ENCODE measurements at places on chromosomes 2 and 18. TPM values are rescaled to one million over a fixed set of nuclear protein-coding genes. Genes with fewer than 3 reads are reported as not detected.

GRCh38 chr2:124482044-124482443 is 457.0 kb downstream of the CNTNAP5 start:
- no peaks in the 10 kb centered on the region for H3K4me1 ChIP-seq
- H3K4me3 ChIP-seq = no peak overlapping the region

- no peaks in the 10 kb centered on the region for H3K36me3 ChIP-seq
- DNase-seq = no peak
- no peak overlapping the region for H3K27ac ChIP-seq
- no peaks in the 10 kb centered on the region for H3K4me1 ChIP-seq
- H3K27me3 ChIP-seq = no peaks in the 10 kb centered on the region
Observed at GRCh38 chr18:1149709-1150108, 245.0 kb downstream of the ADCYAP1 start.

DNA sequence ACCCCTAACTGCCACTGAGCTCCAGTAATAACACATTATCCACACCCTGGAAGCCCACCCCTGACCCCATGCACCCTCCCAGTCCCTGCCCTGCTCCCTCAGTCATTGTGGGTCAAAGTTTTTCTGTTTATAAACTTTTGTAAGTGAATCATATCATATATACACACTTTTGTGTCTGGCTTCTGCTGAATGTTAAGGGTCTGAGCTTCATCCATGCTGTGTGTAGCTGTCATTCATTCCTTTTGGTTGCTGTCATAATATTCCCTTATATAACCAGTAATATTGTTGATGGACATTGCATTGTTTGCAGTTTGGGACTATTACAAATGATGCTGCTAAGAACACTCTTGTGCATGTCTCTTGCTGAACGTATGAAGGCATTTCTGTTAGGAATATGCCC is 14.5 kb downstream of the CNNM4 start:
- H3K27me3 ChIP-seq = no peaks in the 10 kb centered on the region
- H3K36me3 ChIP-seq = no peaks in the 10 kb centered on the region
- DNase-seq = no peak
- H3K27ac ChIP-seq = no peak overlapping the region
- peaks cover 10% of the 10 kb centered on the region for H3K4me1 ChIP-seq

- H3K4me3 ChIP-seq = no peak overlapping the region
- no peak for DNase-seq
- no peaks in the 10 kb centered on the region for H3K36me3 ChIP-seq
- no peak overlapping the region for H3K27ac ChIP-seq
- H3K27me3 ChIP-seq = peaks cover 29% of the 10 kb centered on the region
Observed at GRCh38 chr18:32021756-32022564, 3.3 kb downstream of the RNF125 start.

DNA sequence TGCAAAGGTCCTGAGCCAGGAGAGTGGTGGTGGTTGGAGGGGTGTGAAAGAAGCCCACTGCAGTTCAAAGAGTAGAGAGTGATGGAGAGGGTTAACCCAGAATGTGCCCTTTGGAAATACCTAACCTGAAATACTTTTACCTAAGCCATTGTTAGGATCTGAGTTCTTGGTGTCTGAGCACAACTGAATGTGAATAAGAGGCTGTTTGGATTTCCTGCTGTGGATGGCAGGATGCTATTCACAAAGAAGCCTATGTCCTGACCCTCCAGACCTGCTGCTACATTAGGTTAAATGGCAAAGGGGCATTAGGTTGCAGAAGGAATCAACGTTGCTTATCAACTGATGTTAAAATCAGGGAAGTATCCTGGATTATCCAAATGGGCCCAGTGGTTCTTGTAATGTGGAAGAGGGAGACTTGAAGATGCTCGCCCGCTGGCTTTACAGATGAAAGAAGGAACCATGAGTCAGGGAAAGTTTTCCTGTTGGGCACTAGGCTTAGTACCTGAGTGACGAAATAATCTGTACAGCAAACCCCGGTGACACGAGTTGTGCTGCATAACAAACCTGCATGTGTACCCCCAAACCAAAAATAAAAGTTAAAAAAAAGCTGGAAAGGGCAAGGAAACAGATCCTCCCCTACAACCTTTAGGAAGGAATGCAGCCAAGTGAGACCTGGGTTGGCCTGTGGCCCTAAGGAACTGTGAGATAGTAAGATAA is 27.2 kb downstream of the ITGA6 start:
- no peak overlapping the region for H3K4me3 ChIP-seq
- peaks cover 5% of the 10 kb centered on the region for H3K27me3 ChIP-seq
- no peak overlapping the region for H3K27ac ChIP-seq
- DNase-seq = no peak

DNA sequence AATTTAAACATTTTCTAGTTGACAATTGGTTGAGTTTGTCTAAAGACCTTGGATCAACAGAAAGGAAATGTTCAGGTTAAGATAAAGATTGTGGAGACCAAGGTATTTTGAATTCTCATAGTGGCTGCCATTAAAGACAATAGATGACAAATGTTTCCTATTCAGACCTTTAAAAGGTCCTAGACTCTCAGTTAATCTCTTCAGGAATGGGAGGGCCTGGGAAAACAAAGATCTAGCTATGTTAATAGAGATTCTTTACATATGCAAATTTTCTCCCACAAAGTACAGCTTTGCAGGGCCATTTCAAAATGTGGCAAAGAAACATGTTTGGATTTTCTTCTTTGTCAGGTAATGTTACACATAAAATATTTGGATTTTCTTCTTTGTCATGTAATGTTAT is 403.9 kb downstream of the SPAG16 start:
- H3K4me1 ChIP-seq = no peaks in the 10 kb centered on the region
- no peak for DNase-seq
- no peak overlapping the region for H3K27ac ChIP-seq
- no peak overlapping the region for H3K4me3 ChIP-seq
- no peaks in the 10 kb centered on the region for H3K27me3 ChIP-seq

GRCh38 chr18:38362286-38362792 is 796.7 kb upstream of the CELF4 start:
- no peak for DNase-seq
- peaks cover 4% of the 10 kb centered on the region for H3K4me1 ChIP-seq
- no peak overlapping the region for H3K4me3 ChIP-seq
- H3K36me3 ChIP-seq = no peaks in the 10 kb centered on the region

- peaks cover 10% of the 10 kb centered on the region for H3K27me3 ChIP-seq
- peaks cover 31% of the 10 kb centered on the region for H3K4me1 ChIP-seq
- H3K36me3 ChIP-seq = peaks cover 13% of the 10 kb centered on the region
Observed at GRCh38 chr2:130336877-130337734, 5.6 kb upstream of the IMP4 start.

- no peak overlapping the region for H3K27ac ChIP-seq
- H3K4me1 ChIP-seq = no peaks in the 10 kb centered on the region
- H3K36me3 ChIP-seq = no peaks in the 10 kb centered on the region
- H3K4me3 ChIP-seq = no peak overlapping the region
- DNase-seq = no peak
- H3K27me3 ChIP-seq = peaks cover 2% of the 10 kb centered on the region
Observed at GRCh38 chr2:7765236-7765635, 848.0 kb downstream of the RNF144A start.

DNA sequence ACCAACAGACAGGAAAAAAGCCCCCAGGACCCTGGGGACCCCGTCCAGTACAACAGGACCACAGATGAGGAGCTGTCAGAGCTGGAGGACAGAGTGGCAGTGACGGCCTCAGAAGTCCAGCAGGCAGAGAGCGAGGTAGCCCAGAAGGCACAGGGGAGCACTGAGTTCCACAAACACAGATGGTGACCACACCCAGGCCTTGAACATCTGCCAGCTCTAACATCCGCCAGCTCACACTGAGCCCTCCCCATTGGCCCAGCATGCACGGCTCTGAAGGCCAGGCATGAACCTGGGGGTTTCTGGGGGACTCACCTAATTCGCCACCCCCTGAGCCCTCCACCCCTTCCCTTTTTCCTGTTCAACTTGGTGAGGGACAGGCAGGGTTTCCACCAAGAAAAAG is 25.6 kb upstream of the PRLH start:
- H3K36me3 ChIP-seq = peaks cover 3% of the 10 kb centered on the region
- H3K27ac ChIP-seq = no peak overlapping the region
- H3K4me3 ChIP-seq = no peak overlapping the region
- H3K27me3 ChIP-seq = no peaks in the 10 kb centered on the region

DNA sequence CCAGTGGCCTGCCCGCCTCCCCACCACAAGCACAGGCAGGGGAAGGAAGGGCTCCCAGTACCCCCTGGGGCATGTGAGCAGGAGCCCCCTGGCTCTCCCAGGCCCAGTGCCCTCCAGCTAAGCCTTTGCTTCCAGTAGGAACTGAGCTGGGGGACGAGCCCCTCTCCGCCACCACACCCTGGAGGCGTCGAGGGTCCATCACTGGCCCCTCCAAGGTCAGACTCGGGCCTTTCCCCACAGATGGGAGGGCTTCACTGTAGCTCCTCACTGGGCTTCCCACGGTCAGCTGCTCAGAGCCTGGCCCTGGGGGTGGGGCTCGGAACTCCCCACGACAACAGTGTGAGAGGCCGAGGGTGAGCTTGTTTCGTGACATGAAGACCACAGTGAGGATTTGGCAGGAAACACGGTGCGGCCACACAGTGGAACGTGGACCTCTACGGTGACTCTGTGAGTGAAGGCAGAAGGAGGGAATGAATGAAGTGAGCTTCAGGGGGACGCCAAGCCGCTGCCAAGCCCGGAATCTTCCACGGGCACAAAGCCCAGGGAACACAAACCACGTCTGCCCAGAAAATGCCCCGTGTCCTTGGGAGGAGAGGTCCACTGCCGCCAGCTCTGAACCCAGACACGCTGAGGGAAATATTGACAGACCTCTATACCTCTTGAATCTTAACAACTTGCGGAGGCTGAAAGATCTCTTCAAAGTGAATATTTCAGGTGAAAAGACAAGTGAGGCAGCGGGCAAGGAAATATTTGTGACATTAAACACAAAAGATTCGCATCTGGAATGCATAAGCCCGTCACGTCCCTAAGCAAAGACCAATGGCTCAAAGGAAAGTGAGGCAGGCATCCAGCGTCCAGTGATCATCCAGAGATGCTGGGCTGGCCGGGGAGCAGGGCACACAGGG is 144.8 kb upstream of the GPC1 start:
- no peak overlapping the region for H3K27ac ChIP-seq
- peak; percentile 76 for DNase-seq
- H3K36me3 ChIP-seq = no peaks in the 10 kb centered on the region
- H3K4me3 ChIP-seq = no peak overlapping the region
- no peaks in the 10 kb centered on the region for H3K27me3 ChIP-seq

- no peaks in the 10 kb centered on the region for H3K4me1 ChIP-seq
- no peak overlapping the region for H3K27ac ChIP-seq
- no peaks in the 10 kb centered on the region for H3K27me3 ChIP-seq
- H3K4me3 ChIP-seq = no peak overlapping the region
Observed at GRCh38 chr2:50863856-50864255, 168.1 kb downstream of the NRXN1 start.

- H3K36me3 ChIP-seq = no peaks in the 10 kb centered on the region
- no peak overlapping the region for H3K27ac ChIP-seq
- DNase-seq = no peak
- peaks cover 5% of the 10 kb centered on the region for H3K27me3 ChIP-seq
Observed at GRCh38 chr2:37869771-37870170, 55.3 kb upstream of the RMDN2 start.

DNA sequence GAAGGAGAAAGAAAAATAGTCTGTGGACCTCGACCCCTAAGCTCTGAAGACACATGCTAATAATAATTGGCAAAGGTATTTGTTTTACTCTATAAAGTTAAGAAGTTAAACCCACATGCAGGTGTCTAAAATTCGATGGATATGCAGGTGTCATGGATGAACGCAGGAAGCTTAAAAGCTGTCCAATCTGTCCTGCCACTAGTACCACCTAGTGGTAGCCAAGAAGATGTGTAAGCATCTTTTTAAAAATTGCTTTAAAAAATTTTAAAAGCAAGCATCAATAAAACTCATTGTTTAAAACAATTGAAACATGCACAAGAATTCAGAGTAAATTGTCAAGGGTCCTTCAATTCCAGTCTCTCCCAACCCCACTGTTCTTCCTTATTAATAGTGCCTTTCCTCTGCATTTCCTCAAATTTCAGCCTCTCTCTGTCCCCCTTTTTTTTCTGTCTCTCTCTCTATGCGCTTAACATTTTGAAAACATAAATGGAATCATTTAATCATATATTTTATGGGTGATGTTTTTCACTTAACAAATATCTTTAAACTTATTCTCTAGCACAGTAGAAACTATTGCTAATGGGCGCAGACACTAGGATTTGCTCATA is 30.6 kb upstream of the PPP3R1 start:
- no peak overlapping the region for H3K4me3 ChIP-seq
- no peaks in the 10 kb centered on the region for H3K27me3 ChIP-seq
- H3K36me3 ChIP-seq = no peaks in the 10 kb centered on the region
- DNase-seq = no peak
- H3K27ac ChIP-seq = no peak overlapping the region

GRCh38 chr2:13104723-13105122 is 388.0 kb downstream of the TRIB2 start:
- no peak overlapping the region for H3K27ac ChIP-seq
- H3K4me1 ChIP-seq = no peaks in the 10 kb centered on the region
- peaks cover 12% of the 10 kb centered on the region for H3K27me3 ChIP-seq

GRCh38 chr2:187174582-187174981 is 273.5 kb downstream of the CALCRL start:
- H3K27me3 ChIP-seq = no peaks in the 10 kb centered on the region
- DNase-seq = no peak
- no peaks in the 10 kb centered on the region for H3K36me3 ChIP-seq
- H3K4me1 ChIP-seq = no peaks in the 10 kb centered on the region
- no peak overlapping the region for H3K27ac ChIP-seq

DNA sequence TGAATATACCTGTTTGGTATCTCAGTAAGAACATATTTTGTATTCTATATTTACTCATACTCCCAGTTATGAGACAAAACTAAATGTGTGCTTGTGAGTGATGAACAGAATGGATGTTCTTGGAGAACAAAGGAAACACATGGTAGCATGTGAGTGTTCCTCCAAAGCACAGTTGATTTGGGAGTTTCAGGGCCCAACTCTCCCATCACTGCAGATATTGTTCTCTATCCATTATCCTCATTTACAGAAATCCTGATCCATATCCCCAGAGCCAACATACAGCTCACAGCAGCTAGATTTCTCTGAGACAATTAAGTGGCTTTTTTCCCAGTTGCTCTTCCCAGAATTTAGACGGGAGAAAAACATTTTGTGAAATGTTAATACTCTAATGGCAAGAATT is 75.6 kb upstream of the MAPRE2 start:
- H3K27ac ChIP-seq = no peak overlapping the region
- H3K4me1 ChIP-seq = peaks cover 3% of the 10 kb centered on the region
- no peak for DNase-seq
- no peaks in the 10 kb centered on the region for H3K36me3 ChIP-seq

GRCh38 chr2:135164431-135164830 is 112.3 kb downstream of the RAB3GAP1 start:
- H3K27ac ChIP-seq = no peak overlapping the region
- no peaks in the 10 kb centered on the region for H3K27me3 ChIP-seq
- no peak overlapping the region for H3K4me3 ChIP-seq
- peaks cover 30% of the 10 kb centered on the region for H3K36me3 ChIP-seq
- no peak for DNase-seq

GRCh38 chr2:72173640-72174321 is 26.1 kb upstream of the CYP26B1 start:
- no peak overlapping the region for H3K4me3 ChIP-seq
- H3K27ac ChIP-seq = no peak overlapping the region
- H3K4me1 ChIP-seq = peaks cover 7% of the 10 kb centered on the region
- H3K36me3 ChIP-seq = peaks cover 21% of the 10 kb centered on the region
- H3K27me3 ChIP-seq = no peaks in the 10 kb centered on the region
- DNase-seq = no peak

The ATP6V1C2 gene
- total RNA-seq = not detected

The NCKAP5 gene
- total RNA-seq = 0.46 TPM

The MDH1 gene
- 112 TPM for total RNA-seq

The ALPP gene
- not detected for total RNA-seq

The EGR4 gene
- not detected for total RNA-seq

The ARHGAP25 gene
- 0.43 TPM for total RNA-seq

The CD8B2 gene
- total RNA-seq = not detected

The DYNAP gene
- total RNA-seq = not detected

The CUL3 gene
- total RNA-seq = 72.6 TPM

The DPP4 gene
- total RNA-seq = not detected
